ENCODE measurements at places on chromosomes 7 and 10. TPM values are rescaled to one million over a fixed set of nuclear protein-coding genes. Genes with fewer than 3 reads are reported as not detected.

The FIS1 gene
- 121 TPM for total RNA-seq

The HUS1 gene
- total RNA-seq: 33.8 TPM

The MSMB gene
- not detected for total RNA-seq

- H3K4me1 ChIP-seq: peaks cover 4% of the 10 kb centered on the region
- H3K27ac ChIP-seq: no peak overlapping the region
- H3K4me3 ChIP-seq: no peak overlapping the region
- no peaks in the 10 kb centered on the region for H3K27me3 ChIP-seq
- DNase-seq: no peak
Measured at GRCh38 chr10:102517553-102517952, 13.8 kb downstream of the SUFU start.

- H3K4me3 ChIP-seq: no peak overlapping the region
- H3K27ac ChIP-seq: no peak overlapping the region
- H3K27me3 ChIP-seq: peaks cover 6% of the 10 kb centered on the region
- peaks cover 2% of the 10 kb centered on the region for H3K4me1 ChIP-seq
- no peaks in the 10 kb centered on the region for H3K36me3 ChIP-seq
Measured at GRCh38 chr10:32205670-32206069, 141.3 kb downstream of the EPC1 start.
